Mesenchymal stem cell (in vitro differentiated cells and primary cell): ENCODE measurements at places on chromosomes 13 and 19.

DNA sequence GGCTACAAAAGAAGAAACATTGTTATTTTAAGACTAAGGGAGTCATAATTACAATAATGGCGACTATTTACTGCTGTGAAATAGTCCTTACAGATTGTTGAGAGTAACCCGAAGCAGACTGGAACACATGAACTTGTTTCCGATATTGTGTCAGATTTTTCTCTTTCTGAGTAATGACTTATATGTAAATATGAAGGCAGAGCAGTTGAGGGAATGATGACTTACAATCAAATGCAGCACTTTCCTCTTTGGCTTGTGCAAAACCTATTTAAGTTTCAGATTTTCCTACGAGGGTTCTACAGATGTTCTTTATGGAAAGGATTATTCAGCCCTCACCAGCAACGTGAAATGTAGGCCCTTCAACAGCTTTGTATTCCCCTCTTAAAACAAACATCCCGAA, 198.6 kb downstream of the RGCC start:
- H3K27ac ChIP-seq, result no peak overlapping the region
- no peaks in the 10 kb centered on the region for H3K36me3 ChIP-seq
- no peak overlapping the region for H3K4me3 ChIP-seq
- DNase-seq, result no peak
- H3K4me1 ChIP-seq, result peaks cover 2% of the 10 kb centered on the region

- DNase-seq, result peak; percentile 14
- H3K27ac ChIP-seq, result no peak overlapping the region
- no peaks in the 10 kb centered on the region for H3K27me3 ChIP-seq
- no peaks in the 10 kb centered on the region for H3K36me3 ChIP-seq
- peaks cover 3% of the 10 kb centered on the region for H3K4me1 ChIP-seq
- H3K4me3 ChIP-seq, result no peak overlapping the region
Observed at GRCh38 chr19:29978080-29978479, 36.0 kb downstream of the URI1 start.

- DNase-seq, result no peak
- H3K27ac ChIP-seq, result no peak overlapping the region
- no peaks in the 10 kb centered on the region for H3K4me1 ChIP-seq
- peaks cover 93% of the 10 kb centered on the region for H3K36me3 ChIP-seq
Observed at GRCh38 chr19:10141479-10141878, 21.8 kb upstream of the EIF3G start.

DNA sequence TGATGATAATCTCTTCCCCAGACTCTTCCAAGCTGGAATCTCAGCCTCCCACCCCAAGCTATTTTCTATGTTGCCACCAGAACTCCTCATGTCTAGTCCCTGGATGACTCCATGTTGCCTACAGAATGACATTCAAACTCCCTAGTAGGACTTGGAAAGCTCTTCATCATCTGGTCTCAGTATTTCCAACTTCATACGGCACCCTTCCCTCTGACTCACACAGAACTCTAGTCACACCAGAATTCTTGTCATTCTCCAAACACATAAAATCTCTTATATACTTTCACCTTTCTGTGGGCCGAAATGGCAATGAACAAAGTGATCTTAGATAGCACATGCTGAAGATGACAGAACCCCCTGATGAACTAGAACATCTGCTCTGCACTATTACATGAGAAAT, 86.2 kb downstream of the CAB39L start:
- no peak overlapping the region for H3K4me3 ChIP-seq
- peak overlapping the region; percentile 14 for H3K27ac ChIP-seq
- no peaks in the 10 kb centered on the region for H3K27me3 ChIP-seq
- H3K4me1 ChIP-seq, result no peaks in the 10 kb centered on the region
- H3K36me3 ChIP-seq, result no peaks in the 10 kb centered on the region

DNA sequence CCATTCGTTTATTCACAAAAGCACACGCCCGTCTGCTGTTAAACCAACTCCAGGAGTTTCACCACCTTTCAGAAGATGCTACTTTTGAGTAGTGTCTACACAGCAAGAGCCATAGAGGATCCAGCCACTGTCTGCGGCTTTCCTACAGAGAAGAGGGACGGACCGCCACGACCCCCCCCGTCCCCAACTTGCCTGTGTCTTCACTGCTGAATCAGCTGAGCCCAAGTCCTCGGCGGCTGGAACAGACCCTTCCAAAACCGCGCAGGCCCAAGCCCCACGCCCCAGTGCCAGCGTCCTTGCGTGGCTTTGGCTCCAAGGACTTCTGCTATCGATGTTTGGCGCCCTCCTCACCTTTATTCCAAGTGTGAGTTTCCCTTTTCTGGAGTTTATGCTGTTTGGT, 65.1 kb downstream of the SPACA7 start:
- no peaks in the 10 kb centered on the region for H3K36me3 ChIP-seq
- H3K27ac ChIP-seq, result no peak overlapping the region
- DNase-seq, result no peak
- H3K27me3 ChIP-seq, result peaks cover 10% of the 10 kb centered on the region
- H3K4me3 ChIP-seq, result no peak overlapping the region
- no peaks in the 10 kb centered on the region for H3K4me1 ChIP-seq

DNA sequence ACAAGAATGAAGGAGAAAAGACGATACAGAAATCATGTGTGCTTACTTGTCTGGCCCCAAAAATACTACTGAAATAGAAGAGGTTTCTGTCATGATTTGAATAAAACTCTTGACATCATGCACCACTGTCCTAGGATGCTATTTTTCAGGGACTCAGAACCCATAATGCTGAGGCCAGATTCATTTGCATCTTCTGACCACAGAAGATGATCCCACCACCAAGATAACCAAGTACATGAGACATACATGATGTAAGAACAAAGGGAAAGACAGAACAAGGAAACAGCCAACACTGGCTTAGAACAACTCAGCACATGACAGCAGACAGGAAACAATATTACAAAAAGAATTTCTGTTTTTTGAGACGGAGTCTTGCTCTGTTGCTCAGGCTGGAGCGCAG, 2.5 kb downstream of the ZNF552 start:
- H3K36me3 ChIP-seq, result peaks cover 33% of the 10 kb centered on the region
- peaks cover 10% of the 10 kb centered on the region for H3K4me1 ChIP-seq
- peak; percentile 18 for DNase-seq
- H3K4me3 ChIP-seq, result no peak overlapping the region

GRCh38 chr13:101398920-101399319, 17.4 kb downstream of the NALCN start:
- H3K36me3 ChIP-seq, result no peaks in the 10 kb centered on the region
- H3K27me3 ChIP-seq, result no peaks in the 10 kb centered on the region
- no peak overlapping the region for H3K27ac ChIP-seq
- DNase-seq, result peak; percentile 53
- no peak overlapping the region for H3K4me3 ChIP-seq

DNA sequence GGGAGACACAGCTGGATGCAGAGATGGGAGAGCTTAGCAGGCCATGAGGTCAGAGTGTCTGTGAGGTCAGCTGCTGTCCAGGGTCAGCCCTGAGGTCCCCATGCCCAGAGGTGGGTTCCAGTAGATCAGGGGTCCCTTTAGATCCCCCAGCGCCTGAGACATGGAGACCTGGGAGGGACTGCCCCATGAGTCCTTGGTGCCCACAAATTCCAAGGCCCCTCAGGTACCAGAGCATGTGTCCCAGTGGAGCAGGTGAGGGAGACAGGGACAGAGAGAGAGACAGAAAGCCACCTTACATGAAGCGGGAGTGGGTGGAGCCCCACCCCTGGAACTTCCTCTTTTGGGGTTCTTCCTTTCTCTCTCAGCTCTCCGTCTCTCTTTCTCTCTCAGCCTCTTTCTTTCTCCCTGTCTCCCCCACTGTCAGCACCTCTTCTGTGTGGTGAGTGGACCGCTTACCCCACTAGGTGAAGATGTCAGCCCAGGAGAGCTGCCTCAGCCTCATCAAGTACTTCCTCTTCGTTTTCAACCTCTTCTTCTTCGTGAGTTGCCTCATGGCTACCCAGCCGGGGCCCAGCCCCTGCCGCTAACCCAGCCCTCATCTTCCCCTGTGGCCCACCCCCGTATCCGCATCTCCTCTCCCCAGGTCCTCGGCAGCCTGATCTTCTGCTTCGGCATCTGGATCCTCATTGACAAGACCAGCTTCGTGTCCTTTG, at the start of gene CD37:
Gene CD37 (plus strand): TSS at position 336 of the 713 bp plus-strand sequence. CDS start 135 bp downstream, at position 471.
- DNase-seq, result no peak
- H3K27me3 ChIP-seq, result peaks cover 13% of the 10 kb centered on the region
- no peak within 1 kb of the TSS for H3K4me3 ChIP-seq
- H3K4me1 ChIP-seq, result peaks cover 12% of the 10 kb centered on the region
- H3K27ac ChIP-seq, result no peak within 1 kb of the TSS
- no peaks in the 10 kb centered on the region for H3K36me3 ChIP-seq

- no peak overlapping the region for H3K27ac ChIP-seq
- no peak for DNase-seq
- peaks cover 46% of the 10 kb centered on the region for H3K36me3 ChIP-seq
- peaks cover 18% of the 10 kb centered on the region for H3K4me1 ChIP-seq
- H3K4me3 ChIP-seq, result no peak overlapping the region
Observed at GRCh38 chr19:19059018-19059836, 4.6 kb upstream of the SLC25A42 start.

DNA sequence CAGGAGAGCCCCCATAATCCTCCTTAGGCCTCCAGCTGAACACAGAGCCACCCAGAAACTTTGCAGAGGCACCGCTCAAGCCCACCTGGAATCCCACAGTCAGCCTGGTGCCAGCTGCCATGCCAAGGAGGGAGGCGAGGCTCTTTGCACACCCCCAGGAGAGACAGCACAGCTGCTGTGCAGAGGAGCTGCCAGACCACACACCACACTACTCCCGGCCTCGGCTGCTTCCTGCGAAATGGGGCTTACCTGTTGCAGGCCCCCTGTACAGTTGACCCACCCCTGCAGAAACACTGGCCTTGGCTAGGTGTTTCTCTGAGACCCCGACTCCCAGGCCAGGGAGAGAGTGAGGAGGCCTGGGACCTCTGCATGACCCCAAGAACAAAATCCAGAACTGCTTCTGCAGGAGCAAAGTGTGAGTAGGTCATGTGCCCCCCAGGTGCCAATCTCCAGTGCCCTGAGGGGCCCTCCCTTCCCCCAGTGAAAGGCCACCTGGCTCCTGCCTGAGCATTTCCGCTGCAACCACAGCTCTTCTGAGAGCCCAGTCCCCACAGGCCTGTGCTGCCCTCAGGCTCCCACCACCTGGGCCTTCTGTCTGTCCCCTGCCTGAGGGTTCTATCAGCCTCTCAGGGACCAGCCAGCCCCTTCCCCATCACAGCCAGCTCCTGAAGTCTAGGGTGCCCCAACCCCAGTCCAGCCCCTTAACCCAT, 580.4 kb downstream of the UQCRFS1 start:
- H3K27me3 ChIP-seq, result no peaks in the 10 kb centered on the region
- H3K4me3 ChIP-seq, result peak overlapping the region; percentile 14
- H3K4me1 ChIP-seq, result peaks cover 7% of the 10 kb centered on the region
- no peak for DNase-seq
- H3K36me3 ChIP-seq, result no peaks in the 10 kb centered on the region

GRCh38 chr19:15038294-15038693, 11.0 kb upstream of the CASP14 start:
- H3K36me3 ChIP-seq, result no peaks in the 10 kb centered on the region
- H3K27ac ChIP-seq, result no peak overlapping the region
- no peak overlapping the region for H3K4me3 ChIP-seq
- DNase-seq, result no peak
- H3K4me1 ChIP-seq, result no peaks in the 10 kb centered on the region

GRCh38 chr19:13521066-13521465, 14.8 kb upstream of the CACNA1A start:
- no peaks in the 10 kb centered on the region for H3K4me1 ChIP-seq
- DNase-seq, result no peak
- no peaks in the 10 kb centered on the region for H3K27me3 ChIP-seq
- no peak overlapping the region for H3K4me3 ChIP-seq
- H3K27ac ChIP-seq, result no peak overlapping the region

GRCh38 chr13:63448692-63449091, 2033.0 kb upstream of the PCDH20 start:
- no peaks in the 10 kb centered on the region for H3K36me3 ChIP-seq
- H3K4me3 ChIP-seq, result no peak overlapping the region

DNA sequence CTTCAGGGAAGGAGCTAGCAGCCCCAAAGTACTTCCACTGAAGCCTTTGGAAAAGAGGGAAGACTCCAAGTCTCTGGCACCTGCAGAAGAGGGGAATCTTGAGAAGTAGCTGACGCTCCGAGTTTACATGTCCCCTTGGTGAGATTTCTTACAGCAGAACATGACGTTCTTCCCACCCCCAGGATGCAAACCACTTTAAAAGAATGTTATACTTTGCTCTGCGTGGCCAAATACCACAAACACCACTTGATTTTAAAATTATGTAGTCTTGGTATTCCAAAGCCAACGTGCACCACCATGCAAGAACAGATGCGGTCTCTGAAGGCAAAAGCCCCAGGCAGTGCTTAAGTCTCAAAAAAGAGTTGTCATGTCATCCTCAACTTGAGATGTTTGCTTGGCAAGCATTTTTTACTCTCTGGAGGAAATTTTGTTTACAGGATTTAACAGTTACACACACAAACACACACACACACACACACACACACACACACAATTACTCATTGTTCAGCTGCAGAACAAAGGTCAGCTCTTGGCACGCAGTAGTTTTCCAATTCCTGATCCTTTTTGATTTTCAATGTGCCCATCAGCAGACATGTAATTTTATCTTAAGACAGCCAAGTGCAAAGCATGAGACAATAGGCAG, 106.1 kb downstream of the RGCC start:
- H3K36me3 ChIP-seq, result no peaks in the 10 kb centered on the region
- H3K4me1 ChIP-seq, result peaks cover 19% of the 10 kb centered on the region
- peak overlapping the region; percentile 87 for H3K27ac ChIP-seq
- peak; percentile 78 for DNase-seq
- H3K27me3 ChIP-seq, result no peaks in the 10 kb centered on the region

DNA sequence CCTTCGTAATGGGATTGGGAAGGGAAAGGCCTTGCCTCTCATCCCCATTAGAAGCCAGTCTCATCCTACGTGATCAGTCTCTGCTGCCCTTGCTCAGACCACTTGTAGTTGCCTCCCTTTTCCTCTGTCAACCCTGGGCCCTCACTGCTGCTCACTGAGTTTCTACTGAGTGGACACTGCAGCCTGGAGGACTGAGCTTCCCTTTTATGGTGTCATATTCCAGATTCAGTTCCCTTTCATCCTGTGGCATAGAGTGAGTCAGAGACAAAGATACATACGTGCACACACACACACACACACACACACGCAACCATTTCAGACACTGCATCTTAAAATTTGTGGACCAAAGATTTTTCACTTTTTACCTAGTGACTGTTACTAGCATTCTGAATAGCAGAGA, 56.6 kb downstream of the COG3 start:
- no peak overlapping the region for H3K4me3 ChIP-seq
- H3K36me3 ChIP-seq, result peaks cover 89% of the 10 kb centered on the region
- DNase-seq, result peak; percentile 68
